ENCODE measurements at places on chromosomes 5 and 9.

GRCh38 chr9:74220327-74220726 is 276.8 kb upstream of the RORB start:
- DNase-seq, result no peak

GRCh38 chr5:44389090-44389822 is at the start of gene FGF10:
FGF10 (minus strand) TSS chr5:44389420; CDS start chr5:44388682, 738 bp downstream.
- no peak for DNase-seq

DNA sequence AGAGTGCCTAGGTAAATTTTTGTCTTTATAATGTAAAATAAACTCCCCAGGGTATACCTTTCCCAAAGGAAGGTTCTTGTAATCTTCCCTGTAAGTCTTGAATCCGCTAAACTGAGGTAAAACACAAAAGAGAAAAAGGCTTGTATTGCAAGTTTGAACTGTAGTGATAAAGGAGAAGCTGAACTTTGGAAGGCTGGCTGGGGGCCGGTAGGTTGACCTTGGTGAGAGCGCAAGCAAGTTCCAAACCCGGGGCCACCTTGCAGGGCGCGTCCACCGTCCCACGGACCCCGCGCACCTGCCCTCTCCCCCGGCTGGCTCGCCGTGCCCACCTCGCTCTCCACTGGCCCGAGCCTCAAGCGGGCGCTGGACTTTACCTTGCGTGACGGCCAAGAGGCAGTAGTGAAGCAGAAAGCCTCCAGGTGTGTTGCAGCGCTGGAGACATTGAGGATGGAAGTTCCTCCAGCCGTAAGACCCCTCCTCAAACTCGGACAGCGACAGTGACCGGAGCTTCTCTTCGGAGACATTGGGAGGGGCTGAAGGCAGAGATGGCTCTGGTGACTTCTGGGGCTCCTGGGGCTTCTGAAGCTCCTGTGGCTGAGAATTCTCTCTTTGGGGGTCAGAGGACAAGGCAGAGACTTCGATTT is 428 bp downstream of the SLCO4C1 start:
- DNase-seq, result no peak

GRCh38 chr5:35029333-35029732 is 18.4 kb downstream of the AGXT2 start:
- peak; percentile 21 for DNase-seq

DNA sequence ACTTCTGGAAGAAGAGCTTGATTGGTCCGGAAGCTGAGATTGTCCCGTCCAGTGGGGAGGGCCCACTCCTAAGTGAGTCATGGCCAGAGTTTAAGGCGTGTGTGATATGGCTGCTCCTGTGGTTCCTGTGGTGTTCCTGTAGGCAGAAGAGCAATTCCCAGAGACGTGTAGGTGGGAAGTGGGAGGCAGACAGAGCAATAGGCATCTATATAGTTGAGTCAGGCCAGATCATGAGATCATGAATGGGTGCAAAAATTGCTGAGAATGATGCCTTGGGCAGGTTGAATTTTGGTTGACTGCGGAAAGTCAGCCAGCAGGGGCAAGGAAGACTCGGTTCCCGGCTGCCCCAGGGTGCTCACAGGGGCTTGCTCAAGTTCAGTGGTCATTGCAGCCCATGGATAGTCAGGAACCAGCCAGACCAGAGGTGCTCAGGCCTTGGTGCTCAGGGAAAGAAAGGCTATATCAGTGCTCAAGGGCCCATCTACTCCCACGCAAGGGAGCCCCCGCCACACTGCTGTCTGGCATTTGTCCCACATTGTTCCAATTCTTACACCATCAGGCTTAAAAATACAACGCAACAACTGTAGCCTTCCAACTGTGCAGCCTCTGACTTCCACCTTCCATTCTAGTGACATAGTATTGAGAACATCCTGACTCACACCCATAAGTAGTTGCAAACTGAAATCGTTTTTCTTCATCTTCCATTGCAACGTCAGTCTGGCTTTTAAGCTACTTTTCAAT is 21.0 kb upstream of the GSN start:
- no peak for DNase-seq
